ENCODE measurements at places on chromosomes 7 and 10.

DNA sequence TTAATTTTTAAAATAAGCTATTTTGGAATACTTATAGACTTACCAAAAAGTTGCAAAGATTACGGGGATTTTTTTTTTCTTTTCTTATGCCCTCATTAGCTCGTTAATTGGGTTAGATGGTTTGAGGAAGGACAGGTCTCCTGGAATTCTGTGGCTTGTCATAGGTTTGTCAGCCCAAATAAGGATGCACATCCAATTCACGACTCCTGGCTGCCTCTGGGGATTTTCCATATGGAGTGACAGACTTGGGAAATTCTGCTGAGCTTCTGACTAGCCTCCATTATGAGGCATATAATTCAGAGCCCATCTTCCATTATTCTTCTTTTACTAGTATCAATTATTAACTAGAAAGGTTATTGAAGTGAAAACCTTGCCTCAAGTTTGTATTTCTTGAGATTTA is 102.1 kb downstream of the AUTS2 start:
- DNase-seq: no peak

DNA sequence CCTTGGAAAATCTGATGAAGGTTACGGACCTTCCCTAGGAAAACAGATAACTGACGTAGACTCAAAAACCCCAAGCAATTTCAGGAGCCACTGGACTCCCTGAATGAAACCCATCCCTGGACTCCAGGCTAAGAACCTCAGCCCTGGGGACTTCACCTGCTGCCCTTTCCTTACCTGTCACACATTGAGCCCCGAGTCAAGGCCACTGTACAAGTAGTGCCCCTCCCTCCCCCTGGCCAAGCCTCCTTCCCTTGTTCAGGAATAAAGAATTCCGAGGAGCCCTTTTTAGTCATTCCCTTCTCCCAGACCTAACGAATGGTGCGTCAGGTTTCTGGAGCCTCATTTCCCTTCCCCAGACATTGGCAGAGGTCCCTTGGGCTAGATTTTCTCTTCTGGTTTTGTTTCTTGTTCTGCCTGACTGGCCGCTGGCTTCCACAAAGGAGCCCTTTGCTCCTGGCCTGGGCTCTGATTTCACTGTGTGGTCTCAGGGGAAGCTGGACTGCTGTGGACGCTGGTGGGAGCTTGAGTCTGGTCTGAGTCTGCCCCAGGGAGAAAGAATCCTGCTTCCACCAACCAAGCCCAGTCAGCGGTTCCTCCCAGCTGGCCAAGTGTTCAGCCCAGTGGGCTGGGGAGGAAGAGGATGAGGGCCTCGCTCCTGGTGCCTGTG is 31.7 kb downstream of the ZNF775 start:
- DNase-seq: no peak

GRCh38 chr10:124251317-124252065 is 158.1 kb upstream of the CHST15 start:
- DNase-seq: no peak

DNA sequence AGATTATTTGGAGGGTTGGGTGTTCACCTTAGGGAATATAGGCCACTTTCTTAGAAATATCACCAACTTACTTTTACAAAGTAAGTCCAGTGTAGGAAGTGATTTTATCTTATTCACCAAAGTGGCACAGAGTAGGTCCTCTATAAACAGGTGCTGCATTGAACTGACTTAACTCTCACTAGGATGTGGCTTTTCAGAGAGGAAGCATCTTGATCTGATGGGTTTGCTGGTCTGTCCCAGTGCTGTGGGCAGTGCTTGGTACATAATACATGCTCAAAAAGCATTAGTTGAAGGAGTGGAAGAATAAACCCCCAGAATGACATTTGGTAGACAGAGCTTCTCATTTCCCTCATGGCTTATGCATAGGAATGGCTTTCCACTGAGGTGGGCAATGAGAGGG is 334.7 kb downstream of the LRMDA start:
- no peak for DNase-seq

- DNase-seq: no peak
These were observed 48.6 kb downstream of the PDSS1 start for GRCh38 chr10:26746061-26746460.

DNA sequence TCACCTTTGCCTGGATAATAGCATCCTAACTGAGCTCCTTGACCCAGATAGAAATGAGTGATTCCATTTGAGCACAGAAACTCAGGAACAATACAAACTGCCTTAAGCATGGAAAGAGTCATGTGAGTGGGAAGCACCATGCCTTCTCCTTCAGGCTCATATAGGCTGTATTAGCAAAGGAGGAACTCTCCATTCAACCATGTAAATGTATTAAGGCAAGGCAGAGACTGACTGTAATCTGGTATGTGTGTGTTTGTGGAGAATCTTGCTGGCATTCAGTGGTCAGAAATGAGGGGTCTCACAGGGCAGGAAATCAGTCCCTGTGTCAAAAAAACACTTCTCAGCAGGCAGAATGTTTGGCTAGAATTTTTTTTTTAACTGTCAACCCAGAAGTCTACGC is 40.2 kb downstream of the COA1 start:
- DNase-seq: no peak

DNA sequence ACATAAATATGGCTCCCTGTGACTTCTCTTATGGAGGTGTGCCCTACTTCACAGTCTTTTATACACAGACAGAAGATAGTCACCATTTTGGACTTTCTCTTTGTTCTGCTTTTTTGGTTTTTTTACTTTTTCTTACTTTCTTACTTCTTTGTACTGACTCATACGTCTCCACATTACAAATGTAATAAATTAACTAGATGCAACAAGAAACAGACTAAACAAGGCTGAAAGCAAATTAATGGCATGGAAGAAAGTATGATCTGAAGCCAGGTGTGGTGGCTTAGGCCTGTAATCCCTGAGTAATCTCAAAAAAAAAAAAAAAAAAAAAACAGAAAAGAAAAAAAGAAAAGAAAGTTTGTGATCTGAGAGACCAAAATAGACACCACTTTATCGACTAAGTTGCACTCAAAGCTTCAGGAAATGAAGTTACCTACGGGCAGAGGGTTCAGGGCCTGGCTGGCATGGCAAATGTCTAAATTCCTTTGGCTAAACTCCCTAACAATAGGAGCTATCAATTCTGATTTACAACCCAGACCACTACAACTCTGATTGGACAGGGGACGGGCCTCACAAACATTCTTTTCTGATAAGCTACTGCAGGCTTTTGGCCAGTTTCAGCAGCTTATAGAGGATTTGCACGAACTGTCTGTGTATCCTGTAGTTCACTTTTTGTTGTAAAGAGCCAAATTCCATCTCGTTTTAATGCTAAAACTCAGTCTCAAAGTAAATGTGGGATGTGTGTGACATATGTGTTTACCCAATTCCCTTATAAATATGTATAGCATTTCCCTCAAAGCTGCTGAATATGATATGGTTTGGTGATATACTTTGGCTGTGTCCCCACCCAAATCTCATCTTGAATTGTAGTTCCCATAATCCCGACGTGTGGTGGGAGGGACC is 129.1 kb downstream of the SEPTIN14 start:
- no peak for DNase-seq

DNA sequence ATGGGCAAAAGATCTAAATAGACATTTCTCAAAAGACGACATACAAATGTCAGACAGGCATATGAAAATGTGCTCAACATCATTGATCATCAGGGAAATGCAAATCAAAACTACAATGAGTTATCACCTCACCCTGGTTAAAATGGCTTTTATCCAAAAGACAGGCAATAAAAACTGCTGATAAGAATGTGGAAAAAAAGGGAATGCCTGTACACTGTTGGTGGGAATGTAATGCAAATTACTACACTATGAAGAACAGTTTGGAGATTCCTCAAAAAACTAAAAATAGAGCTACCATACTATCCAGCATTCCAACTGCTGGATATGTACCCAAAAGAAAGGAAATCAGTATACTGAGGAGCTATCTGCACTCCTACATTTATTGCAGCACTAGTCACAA is 18.0 kb downstream of the GSDME start:
- DNase-seq: no peak

DNA sequence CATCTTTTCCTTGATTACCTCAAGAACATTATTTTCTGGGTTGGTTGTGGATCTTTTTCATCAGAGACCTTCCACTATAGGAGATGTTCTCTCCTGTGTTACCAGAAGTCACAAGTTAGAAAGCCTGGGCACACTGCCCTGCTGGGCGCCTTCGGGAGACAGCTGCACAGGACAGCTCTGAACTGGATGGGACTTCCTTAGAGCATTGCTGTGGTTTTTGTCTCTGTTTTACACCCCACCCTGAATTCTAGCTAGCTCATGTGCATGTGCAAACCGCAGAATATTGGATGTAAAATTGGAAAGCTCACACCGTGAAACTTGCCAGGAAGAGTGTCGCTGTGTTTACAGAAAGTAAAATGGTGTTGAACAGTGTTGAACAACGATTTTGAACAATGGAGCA is 54.4 kb upstream of the SEC61G start:
- DNase-seq: no peak

DNA sequence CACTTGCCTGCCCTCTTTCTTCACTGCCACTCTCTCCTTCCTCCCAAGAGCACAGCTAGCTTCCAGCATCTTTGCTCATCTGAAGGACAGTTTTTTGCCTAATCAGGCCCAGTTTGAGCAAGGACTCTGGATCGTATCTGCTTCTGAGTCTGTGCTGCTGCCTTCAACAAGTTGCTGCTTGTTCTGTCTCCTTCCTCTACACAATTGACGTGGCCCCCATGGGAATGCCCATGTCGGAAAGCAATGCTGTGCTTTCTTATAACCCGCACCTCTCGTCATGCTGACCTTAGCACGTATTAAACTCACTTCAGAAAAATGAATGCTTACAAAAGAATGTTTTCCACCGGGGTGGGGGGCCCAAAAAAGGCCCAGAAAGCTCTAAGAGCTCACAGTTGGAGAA is 324.7 kb upstream of the C7orf33 start:
- DNase-seq: no peak
